Nephron progenitor cell (in vitro differentiated cells): ENCODE measurements at places on chromosomes 2 and 18.

GRCh38 chr18:22057908-22058527 is 111.4 kb upstream of the GATA6 start:
- DNase-seq = no peak

DNA sequence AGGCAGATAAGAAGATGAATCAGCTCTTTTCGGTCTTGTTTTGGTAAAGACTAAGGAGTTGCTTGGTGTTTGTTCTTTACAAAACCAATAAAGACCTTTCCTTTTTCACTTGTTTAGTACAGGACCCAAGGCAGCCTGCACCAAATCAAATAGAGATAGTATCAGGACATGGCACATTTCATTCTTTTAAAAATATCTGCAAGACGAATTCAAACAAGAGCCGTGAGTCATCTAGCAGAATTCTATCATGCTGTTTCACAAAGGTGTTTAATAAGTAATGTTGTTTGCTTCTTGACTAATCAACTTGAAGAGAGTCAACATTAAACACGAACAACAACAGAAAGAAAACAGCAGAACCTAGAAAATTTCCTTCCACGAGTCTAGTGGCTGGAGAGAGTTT is 102.8 kb upstream of the TTN start:
- no peak for DNase-seq

DNA sequence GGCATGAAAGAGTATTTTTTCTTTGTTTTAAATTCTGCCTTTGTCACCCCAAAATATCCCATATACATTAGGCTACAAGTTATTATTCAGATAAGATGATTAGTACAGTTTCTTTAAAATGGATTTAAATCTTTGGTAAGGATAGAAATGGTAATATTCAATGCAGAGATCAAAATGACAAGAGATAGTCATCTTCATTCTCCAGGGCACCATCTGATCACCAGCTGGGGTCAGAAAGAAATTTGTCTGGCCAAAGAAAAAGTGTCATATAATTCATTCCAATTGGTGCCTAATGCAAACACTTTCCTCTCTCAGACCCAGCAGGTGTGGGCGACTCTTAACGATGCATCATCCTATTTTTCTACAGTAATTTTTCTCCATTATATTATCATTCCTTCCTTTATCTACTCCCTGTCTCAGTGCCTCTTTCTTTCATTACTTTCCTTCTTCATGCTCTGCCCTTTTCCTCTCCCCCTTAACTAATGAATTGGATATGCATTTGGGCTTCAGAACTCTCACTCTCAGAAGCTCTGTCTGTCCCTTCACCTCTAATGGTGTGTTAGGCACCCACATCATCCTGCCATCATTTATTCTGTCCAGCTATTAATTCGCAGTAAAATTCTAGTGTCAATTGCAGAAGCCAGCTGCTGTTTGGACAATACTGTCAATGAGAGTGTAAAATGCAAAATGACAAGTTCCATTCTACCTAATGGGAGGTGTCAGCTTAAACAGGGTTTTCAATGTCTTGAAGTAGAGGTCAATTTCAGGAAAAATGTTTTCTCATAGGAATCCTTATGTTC is 570.5 kb downstream of the TDRD15 start:
- DNase-seq = no peak

- DNase-seq = no peak
Observed at GRCh38 chr2:33467413-33467812, 9.0 kb upstream of the RASGRP3 start.

GRCh38 chr2:16871411-16871810 is 205.8 kb upstream of the CYRIA start:
- DNase-seq = no peak

DNA sequence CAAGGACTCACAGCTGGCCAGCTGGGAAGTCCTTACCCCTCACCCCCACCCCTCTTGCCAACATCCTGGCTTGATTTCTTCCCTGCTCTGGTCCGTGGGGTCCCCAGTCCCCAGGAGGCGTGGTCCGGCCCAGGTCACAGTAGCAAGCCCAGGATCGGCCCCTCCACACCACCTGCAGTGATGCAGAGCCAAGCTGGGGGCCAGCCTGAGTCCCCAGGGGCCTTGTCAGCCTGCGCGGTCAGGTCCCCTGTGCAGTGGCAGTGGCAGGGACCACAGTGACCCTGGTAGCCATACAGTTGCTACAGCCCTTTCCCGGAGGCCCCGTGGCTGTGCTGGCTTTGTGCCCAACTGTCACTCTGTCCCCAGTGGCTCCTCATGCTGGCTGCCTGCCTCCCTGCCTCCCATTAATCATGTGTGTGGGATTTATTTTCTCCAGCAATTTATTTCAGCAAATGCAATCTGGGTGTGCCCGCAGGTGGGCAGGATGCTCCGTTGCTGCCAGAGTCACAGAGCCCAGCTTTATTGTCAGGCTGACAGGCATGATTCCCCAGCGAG is 8.8 kb upstream of the PRSS56 start:
- no peak for DNase-seq

DNA sequence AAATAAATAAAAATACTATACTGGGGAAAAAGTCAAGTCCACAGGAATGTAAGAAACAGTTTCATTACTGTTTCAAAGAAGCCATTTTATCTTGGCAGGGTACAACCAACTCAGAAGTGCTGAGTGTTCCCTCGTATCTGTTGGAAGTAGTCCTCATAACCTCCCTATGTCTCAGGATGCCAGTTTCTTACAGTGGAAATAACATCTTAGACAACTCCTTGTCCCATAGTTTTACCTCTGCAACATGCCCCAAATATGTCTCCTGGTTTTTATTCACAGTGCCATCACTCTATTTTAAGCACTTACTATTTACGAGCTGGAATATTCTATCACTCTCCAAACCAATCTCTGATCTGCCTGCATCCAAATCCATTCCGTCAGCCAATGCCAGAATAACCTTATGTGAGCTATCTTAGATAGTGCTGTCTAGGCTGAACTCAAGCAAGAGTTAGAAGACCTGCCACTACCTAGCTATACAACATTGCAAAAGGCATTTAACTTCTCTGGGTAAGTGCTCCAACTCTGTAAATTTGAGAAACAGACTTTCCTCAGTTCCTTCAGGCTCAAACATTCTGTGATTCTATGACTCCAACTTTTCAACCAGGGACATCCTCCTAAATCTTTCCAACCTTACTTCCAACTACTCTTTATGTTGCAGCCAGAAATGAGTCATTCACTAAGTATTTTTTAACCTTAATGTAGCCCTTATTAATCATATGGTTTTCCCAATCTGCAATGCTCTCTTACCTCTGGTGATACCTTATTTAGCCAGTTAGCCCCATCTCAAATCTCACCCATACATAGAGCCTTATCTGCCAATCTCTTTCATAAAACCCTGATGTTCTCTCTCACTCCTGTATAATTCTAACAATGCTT is 66.7 kb downstream of the RTN4 start:
- no peak for DNase-seq

- DNase-seq = no peak
Observed at GRCh38 chr2:71551631-71551915, 98.2 kb downstream of the DYSF start.

DNA sequence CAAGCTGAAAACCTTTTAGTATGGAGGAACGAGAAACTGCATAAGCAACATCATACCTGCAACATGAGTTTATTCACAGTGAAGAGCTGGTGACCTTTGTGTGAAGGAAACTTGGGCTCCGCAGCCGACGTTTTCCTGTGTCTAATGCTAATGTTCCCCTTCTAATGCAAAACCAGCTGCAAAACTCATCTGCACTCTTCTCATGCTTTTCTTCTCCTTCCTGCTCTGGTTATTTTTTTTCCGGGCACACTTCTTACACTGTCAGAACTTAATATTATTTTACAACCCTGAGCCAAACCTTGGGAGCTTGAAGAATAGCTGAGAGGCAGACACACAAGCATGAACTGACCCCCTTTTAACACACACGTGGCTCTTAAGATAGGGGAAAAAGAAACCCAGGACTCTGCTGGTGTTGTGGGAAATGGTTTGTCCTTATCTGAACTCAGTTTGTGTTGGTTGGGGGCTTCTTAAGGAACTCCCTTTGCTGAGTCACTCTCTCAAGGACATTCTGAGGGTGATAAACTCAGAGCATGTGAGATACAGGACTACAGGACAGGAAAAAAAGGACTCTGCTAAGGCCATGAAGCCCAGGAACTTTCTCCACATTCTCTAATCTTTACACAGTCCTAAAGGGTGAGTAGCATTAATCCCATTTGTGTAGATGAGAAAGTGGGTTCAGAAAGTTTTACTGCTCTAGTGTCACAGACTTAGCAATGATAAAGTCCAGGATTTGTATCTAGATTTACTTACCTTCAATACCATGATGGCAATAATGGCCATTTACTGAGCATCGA is 439.3 kb upstream of the TRIB2 start:
- DNase-seq = no peak

DNA sequence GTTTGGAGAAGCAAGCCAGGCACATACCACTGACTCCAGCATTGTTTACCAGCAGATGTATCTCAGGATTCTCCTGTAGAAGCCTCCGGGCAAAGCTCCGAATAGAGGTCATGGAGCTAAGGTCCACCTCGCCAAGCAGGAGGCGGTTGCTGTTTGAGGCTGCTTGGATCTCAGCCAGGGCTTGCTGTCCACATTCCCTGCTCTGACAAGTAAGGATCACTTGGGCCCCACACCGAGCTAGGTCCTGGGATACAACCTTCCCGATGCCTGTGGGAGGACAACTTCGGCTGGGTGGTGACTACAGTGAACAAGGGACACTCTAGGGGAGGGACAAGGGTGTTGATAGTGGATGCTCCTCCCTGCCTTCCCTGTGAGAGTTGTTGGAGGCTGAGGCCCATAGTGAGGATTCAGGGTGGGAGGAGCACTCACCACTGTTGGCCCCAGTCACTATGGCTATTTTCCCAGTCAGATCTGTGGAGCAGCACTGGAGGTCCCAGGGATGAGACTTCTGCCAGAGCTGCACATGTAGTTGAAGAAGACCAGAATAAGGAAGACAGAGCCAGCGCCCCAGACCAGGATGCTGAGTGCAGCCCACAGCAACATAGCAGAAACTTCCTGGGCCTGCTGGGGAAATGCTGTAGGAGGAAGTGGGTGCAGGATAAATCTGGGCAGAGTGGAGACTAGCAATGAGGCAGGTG is 8.3 kb downstream of the C2orf81 start:
- no peak for DNase-seq

- no peak for DNase-seq
Observed at GRCh38 chr2:105665480-105665879, 79.2 kb upstream of the NCK2 start.

DNA sequence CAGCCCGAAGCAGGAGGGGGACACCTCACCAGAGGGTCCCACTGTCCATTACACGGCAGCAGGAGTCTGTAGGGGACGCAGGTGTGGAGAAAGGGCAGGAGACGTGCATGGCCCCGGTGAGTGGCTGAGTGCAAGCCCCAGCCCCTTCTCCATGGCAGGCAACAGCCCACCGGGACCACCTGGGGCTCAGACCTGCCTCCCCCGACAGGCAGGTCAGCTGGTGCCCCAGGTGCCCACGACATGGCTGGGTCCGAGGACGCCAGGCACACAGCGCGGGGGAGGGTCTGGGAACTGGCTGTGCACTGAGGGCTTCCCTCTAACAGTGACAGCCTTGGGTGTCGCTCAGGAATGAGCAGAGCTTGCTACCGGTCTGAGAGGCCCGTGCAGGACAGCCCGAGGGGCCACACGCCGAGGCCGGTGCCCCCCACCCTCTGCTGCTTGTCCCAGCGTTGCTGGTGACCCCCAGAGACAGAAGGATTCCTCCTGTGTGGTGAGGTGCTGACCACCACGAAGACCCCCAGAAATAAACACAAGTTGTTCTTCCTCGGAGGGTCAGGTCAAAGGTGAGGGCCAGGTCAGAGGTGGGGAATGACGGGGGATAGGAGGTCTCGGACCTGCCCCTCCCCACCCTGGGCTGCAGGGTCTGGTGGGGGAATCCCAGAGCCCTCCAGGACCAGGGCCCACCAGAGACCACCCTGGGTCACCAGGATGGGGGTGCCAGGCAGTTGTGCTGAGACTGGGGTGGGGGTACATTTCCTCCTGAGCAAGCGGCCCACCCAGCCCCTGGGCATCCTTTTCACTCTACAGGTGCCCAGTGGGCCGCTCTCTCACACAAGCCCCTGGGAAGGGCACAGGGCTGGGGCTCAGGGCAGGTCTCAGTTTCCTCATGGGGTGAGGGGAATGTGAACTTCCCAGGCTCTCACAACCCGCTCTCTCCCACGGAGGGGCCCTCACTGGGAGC is 50.6 kb downstream of the SLC66A2 start:
- no peak for DNase-seq

GRCh38 chr2:127853671-127854070 is 4.3 kb downstream of the POLR2D start:
- no peak for DNase-seq
